CD4-positive, alpha-beta T cell treated with Interleukin-12 subunit alpha and Interleukin-12 subunit beta, for 1 hour (primary cell): ENCODE measurements at places on chromosomes 1 and 21.

GRCh38 chr1:228983661-228984060 is 248.4 kb downstream of the RHOU start:
- no peak for DNase-seq

DNA sequence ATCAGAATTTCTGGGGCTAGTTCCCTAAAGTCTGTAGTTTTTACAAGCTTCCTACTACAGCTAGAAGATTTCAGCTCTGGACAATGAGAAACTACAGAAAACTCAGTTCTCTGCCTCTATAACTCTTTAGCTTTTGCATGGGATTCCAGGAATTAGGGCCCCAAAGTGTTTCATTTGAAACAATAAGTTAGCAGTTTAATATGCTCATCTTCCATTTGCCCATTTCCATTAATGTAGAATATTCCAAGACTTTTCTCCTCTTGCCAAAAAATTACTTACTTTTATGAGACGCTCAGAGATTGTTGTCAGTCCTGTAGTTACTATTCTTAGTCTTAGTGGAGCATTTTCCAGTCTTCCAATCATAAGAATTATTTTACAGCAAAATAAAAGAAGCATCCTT is 719.9 kb downstream of the ADGRL2 start:
- DNase-seq, result no peak

GRCh38 chr21:28927130-28927529 is 65.5 kb downstream of the LTN1 start:
- no peak for DNase-seq

DNA sequence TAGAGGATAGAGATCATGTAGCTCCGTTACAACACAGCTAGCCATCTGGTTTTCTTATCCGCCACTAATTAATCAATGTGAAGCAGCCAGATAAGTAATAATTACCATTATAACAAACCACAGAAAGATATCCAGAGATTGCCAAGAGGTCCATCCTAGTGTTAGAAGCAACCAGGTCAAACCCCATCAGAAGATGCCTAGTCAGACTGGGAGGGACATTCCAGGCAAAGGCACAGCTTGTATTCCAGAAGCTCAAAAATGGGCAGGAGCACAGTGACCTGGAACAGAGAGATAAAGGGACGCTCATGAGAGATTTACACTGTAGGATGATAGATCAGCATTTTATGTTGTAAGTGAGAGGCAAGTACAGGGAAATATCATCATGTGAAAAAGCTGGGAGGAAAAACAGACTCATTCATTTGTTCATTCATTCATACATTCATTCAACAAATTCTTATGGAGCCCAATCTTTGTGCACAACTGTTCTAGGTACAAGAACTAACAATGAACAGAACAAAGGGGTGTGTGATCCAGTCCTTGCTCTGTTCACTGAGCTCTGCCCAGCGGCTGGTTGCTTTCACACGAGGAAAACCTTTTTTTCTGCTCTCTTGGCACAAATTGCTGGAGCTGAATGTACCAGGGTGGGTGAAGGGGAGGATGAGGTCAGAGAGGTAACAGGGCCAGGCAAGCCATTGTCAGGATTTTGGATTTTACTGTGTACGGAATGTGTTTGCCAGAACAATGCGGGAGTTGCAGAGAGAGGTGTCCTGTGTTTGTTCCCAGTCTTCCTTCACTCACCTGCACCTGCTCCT is 240.8 kb upstream of the FGGY start:
- no peak for DNase-seq

DNA sequence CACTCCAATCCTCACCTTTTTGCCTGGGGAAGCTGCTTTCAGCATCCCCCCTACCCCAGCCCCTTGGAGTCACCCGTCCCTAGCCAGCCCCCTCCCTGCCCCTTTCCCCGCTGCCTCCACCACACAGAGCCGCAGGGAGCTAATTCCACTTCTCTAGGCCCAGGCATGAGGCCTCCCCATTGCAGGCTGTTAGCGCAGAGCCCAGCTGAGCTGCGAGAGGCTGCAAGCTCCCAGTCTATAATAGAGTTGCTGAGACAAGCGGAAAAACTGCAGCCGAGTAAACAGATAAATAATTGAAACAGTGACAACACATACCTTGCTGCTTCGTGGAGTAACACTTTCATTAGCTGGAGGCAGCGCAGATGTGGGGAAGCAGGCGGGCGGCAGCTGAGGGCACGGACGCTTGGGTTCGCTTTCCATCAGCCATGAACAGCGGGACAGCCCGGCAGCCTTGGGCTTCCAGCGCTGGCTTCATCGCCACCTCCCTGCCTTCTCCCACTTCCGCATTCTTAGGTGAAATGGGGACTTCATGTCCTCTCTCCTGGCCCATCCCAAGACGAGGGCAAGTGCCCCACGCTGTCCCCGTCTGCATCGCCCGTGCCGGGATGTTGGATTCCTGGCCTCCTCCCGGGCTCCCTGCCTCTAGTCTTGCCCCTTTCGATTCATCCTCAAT is 183.3 kb downstream of the IGSF21 start:
- DNase-seq, result no peak
